ENCODE measurements at places on chromosomes 12 and 14.

GRCh38 chr14:36068777-36069534 is 107.6 kb downstream of the PTCSC3 start:
- DNase-seq: no peak

DNA sequence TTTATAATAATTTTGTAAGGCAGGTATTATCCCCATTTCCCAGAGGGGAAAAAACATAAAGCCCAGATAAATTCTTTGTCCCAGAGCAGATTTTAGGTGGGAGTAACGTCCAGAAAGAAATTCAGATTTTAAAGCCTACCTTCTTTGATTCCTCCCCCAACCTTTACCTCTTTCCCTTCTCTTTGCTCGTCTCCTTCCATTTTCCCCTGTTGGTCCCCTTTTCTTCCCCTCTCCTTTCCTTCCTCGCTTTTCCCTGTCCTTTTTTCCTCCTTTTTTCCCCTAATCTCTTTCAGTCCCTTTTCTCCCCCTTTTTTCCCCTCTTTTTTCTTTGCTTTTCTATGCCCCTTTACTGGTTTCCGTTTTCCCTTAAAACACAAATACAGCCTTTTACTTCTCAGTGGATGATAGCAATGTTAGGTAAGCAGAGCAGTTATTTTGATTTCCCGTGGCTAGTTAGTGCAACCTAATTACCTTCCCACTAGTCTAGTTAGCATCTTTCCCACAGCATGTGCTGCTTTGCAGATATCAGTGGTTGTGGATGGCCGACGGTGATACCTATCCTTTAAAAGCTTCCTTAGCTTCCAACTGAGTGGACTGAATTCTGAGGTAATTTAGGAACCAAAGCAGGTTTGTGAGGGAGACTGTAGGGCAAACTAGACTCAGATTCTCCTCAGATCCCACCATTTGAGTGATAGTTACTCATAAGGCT is 10.9 kb upstream of the AKAP6 start:
- no peak for DNase-seq

- DNase-seq: no peak
These were observed 1.4 kb downstream of the JPH4 start for GRCh38 chr14:23577004-23577681.

DNA sequence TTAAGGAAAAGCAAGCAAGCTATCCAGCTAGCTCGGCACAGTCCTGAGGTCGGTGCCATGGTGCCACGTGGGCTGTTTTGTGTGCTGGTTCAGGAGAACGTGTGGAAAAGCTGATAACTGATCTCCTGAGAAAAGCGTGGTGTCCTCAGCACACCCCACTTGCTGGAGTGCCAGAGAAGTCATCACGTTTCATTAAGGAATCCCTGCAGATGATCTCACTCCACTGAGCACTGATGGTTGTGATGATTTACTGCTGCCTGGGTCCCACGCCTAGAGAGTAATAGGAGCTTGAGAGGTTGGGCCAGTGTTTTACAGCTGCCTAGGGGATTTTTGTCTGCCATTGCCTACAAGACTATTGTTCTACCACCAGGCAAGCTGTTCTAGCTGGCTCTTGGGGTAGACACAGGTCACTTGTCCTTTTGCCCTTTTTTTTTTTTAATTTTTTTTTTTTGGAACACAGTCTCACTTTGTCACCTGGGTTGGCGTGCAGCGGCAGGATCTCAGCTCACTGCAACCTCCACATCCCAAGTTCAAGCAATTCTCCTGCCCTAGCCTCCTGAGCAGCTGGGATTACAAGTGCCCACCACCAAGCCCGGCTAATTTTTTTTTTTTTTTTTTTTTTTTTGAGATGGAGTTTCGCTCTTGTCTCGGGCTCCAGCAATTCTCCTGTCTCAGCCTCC is 42.3 kb upstream of the EVL start:
- DNase-seq: no peak

- DNase-seq: no peak
These were observed 111.1 kb upstream of the RAP1B start for GRCh38 chr12:68499616-68500015.

GRCh38 chr12:12614342-12614741 is 2.7 kb downstream of the CREBL2 start:
- DNase-seq: no peak

GRCh38 chr14:33510063-33510481 is 440.8 kb downstream of the EGLN3 start:
- DNase-seq: no peak

GRCh38 chr12:64680235-64680634 is 69.9 kb downstream of the RASSF3 start:
- no peak for DNase-seq

- DNase-seq: peak; percentile 94
These were observed 2.0 kb downstream of the CRY1 start for GRCh38 chr12:107091381-107091780.

DNA sequence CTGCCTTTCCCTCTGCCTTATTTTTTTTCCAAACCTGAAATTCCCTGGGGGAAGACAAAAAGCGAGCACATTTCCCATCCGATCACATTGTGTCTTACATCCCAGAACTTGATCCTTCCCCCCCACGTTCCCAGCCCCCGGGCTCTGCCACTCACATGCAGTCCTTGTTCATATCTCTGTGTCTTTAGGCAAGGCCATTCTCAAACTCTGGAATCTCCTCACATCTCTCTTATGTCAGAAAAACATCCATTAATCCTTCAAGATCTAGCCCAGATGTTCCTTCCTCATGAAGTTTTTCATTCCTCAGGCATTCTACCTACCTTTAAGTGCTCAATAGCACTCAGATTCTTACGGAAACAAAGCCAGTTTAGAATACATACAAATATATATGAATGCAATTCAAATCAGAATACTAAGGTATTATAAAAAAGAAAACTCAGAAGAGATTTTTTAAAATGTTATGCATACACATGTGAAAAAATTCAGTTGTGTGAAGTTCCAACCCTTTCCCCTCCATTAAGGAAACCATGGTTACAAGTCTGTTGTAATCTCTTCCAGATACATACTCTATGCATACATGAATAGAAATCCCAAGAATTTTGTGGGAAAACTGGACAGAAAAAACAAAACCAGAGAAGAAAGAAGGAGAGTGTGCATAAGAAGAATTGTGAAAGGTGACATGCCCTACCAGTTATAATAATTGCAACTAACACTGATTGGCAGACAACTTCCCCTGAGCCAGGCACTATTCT is 120.3 kb downstream of the SLC38A1 start:
- no peak for DNase-seq

GRCh38 chr12:57869927-57870318 is 23.4 kb upstream of the CTDSP2 start:
- DNase-seq: no peak

- peak; percentile 34 for DNase-seq
These were observed 527.0 kb upstream of the ATP2B1 start for GRCh38 chr12:90235642-90236041.

DNA sequence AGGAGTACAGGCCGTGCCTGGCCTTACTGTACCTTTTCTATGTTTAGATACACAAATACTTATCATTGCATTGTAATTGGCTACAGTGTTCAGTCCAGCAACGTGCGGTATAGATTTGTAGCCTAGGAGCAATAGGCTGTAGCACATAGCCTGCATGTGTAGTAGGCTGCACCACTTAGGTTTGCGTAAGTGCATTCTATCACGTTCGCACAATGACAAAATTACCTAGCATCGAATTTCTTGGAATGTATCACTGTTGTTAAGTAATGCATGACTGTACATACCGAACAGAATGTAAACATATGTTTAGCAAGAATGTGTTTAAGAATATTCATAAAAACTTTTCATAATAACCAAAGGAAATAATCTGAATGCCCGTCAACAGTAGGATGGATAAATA is 31.9 kb downstream of the VRTN start:
- DNase-seq: no peak

DNA sequence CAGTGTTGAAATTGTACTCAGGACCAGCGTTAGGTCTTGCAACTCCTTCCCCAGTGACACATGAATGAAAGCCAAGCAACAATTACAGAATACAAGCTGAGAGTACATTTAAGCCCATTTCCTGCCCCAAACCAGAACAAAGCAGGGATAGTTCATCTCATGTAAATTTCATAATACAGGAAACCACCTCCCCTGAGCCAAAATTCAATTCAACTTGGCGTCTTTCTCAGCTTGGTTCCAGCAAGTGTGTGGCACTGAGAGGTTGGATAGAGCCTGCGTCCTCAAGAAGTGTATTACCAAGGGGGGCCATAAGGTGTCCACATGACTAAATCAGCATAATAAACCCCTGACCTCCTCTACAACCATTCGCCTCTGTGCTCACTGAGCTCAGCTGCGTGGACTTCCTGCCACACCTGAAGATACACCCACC is 278.9 kb upstream of the CRY1 start:
- peak; percentile 17 for DNase-seq

- peak; percentile 34 for DNase-seq
These were observed 77.2 kb upstream of the DCD start for GRCh38 chr12:54725233-54725843.

DNA sequence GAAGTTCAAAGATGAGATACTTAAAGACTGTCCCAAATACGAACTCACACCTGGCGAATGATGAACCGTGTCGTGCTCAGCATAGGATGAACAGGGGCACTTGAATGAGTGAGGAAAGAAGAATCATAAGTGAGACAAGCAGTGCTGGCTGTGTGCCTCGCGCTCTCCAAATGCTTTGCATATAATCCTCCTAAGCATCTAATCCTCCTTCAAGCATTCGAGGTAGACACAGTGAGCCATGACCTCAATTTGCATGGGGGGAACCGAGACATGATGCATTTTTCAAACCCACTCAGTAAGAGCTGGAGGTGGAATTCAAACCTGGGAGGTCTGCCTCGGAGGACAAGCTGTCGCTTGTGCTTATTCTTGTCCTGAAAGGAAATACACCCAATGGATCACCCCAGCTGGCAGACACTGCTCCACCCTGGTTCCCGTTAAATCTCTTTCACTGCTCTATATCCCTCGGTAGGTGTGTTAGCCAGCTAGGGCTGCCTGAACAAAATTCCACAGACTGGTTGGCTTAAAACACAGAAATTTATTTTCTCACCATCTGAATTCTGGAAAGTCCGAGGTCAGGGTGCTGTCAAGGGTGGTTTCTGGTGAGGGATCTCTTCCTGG is 274.0 kb downstream of the SLC15A4 start:
- DNase-seq: peak; percentile 66

DNA sequence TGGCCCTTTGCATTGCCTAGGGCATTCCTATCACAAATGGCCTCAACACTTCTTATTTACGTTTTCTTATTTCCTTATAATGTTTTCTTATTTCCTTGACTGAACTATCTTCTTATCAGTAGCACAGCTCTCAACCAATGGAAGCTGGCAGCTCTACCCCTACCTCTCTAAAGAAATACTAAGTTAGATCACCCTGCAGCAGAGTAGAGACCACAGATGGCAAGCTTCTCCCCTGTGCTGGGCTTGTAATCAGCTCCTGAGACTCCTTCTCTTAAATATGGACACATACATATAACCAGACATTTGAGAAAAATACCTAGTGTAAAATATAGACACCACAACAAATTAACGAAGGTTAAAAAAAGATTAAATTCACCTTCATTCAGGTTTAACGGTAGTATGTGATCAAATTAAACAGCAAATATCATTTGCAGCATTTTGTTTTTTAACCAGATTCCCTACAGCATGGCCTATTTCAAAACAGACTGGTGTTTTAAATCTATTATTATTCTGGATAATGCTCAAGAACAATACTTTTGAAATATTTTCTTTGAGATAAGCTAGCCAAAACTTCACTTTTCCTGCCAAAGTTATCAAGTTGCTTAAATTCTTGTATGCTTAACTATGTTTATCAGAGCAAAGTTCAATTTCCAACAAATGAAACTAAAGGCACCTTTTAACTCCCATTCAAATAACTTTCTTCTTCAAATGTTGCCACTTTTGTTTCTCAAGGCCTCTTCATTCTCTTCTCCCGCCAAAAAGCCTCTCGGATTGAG is 54.3 kb downstream of the SLC41A2 start:
- no peak for DNase-seq

GRCh38 chr12:10226086-10226485 is 13.4 kb downstream of the GABARAPL1 start:
- DNase-seq: no peak

- DNase-seq: no peak
These were observed 229.4 kb downstream of the BCL11B start for GRCh38 chr14:99042381-99043266.

DNA sequence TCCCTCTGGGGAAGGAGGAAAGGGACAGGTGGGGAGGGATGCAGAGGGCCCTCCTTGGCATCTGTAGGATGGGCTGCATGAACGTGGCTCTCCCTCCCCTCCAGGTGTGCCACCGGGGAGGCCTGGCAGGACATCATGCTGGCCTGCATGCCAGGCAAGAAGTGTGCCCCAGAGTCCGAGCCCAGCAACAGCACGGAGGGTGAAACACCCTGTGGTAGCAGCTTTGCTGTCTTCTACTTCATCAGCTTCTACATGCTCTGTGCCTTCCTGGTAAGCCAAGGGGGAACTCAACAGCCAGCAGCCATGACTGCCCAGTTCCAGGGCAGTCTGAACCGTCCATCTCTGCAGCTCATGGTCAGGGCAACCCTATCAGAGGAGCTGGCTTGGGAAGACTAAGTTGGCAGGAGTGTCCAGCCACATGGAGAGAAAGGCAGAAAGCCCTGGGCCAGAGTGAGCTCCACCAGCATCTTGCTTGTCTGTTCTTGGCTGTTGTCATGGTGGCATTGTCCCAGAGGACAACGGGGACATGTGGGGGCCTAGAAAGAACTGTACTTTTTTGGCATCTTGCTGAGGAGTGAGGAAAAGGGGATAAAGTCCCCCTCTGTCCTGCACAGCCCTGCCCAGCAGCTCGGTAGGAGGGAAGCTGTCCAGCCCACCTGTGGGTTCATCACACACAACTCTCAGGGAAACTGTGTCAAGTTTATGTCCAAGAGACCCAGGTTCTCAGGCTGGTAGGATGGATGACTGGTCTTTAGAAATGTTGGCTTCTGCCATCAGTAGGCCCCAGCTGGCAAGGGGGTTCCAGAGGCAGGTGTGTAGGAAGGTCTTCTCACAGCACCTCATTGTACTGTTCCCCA is 129.8 kb upstream of the FKBP4 start:
- no peak for DNase-seq

GRCh38 chr14:65224799-65225198 is 122.5 kb upstream of the MAX start:
- DNase-seq: peak; percentile 17

DNA sequence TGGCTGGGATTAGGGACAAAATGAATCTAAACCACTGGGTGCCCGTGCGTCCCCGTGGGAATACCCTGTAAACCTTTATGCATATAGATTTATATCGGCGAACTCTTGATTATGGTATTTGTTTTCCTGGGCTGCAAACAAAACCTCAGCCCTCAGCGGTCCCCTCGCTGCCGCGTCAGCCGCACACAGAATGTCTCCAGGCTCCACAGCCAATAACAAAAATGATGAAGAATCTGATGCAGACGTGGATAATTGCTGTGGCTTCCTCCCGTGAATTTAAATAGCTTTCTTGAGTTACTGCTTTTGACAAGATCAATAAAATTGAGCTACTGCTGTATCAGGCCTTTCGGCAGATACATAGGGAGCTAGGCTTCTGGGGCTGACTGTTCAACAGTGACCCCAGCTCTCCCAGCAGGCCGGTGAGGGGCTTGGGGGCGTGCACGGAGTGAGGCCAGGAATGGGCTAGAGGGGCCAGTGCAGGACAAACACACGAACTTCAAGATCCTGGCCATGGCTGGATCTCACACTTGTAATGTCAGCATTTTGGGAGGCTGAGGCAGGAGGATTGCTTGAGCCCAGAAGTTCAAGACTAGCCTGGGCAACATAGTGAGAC is 125.8 kb upstream of the NCOR2 start:
- no peak for DNase-seq

GRCh38 chr12:120865098-120865497 is 39.1 kb downstream of the SPPL3 start:
- no peak for DNase-seq

All from lung (tissue), 17 donors.